ENCODE measurements at places on chromosomes 12 and 14.
A peak's percentile ranks its signal among the peaks of the same experiment; 100 is the strongest.

- peak; percentile 86 for DNase-seq
These were observed 32.1 kb downstream of the DMAC2L start for GRCh38 chr14:50344116-50344775.

DNA sequence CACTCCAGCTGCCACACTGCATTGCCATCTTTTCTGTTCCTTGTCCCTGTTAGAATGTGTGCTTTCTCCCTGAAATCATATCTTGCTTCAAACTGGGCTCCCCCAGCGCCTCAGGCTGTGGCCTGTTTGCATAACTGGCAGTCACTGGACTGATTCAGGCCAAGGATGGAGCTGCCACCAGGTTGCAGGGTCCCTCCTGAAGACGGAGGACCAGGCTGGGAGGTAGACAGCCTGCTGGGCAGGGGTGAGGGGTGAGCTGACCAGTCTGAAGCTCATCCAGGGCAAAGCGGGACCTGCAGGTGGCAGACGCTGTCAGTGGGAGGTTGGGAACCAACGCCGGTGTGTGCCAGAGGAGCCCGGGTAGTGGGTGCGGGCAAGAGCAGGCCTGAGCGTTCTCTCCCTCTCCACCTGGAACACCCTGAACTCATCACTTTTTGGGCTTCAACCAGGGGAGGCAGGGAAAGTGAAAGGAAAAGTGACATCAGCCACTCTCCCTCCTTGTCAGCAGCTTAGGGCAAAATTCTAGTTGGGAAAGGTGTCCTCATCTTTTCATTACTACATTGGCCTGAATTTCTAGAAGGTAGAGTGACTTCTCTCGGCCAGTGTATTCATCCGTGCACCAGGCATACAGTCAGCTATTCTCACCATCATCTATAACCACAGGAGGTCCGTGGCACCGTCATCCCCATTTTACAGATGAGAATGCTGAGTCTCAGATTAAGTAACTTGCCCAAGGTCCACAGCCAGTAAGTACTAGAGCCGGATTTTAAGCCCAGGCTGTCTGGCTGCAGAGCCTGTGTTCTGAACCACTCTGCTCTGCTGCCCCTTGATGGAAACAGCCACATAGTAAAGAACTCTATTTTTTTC lies 219.1 kb downstream of the SLC41A2 start:
- no peak for DNase-seq

DNA sequence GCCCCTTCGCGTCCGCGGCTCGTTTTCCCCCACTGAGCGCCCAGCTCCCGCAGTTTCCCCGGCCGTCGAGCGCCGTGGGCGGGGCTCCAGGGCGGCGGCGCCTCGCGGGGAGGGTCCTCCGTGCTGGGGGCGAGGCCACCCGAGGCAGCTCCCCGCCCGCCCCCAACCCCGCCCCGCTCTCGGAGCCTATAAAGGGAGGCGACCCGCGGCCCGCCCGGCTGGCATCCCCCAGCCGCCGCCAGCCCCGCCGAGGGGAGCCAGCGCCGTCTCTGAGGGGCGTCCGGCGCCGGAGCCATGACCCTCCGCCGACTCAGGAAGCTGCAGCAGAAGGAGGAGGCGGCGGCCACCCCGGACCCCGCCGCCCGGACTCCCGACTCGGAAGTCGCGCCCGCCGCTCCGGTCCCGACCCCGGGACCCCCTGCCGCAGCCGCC lies at the start of gene TAMALIN:
TAMALIN (plus strand) TSS at position 221 of the 432 bp plus-strand sequence; CDS start at position 295, 74 bp downstream.
- peak; percentile 93 for DNase-seq

- no peak for DNase-seq
These were observed 102.0 kb downstream of the PEBP1 start for GRCh38 chr12:118237908-118238307.

DNA sequence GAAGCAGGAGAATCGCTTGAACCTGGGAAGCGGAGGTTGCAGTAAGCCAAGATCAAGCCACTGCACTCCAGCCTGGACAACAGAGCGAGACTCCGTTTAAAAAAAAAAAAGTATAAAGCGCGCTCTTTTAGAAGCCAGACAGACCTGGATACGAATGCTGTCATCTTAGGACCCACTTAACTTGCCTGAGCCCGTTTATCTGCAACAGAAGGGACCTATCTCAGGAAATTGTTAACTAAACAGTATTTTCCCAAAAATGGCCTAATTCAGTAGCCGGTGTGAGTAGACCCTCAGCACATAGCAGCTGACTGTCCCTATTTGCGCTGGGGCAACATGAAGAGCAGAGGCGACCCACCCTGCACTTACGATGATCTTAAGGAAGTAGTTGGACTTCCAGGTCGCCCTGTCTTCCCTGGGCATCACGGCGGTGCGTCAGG lies 529 bp downstream of the RPLP0 start:
- DNase-seq: no peak

GRCh38 chr14:61477712-61478462 lies 156.5 kb downstream of the PRKCH start:
- DNase-seq: peak; percentile 69

DNA sequence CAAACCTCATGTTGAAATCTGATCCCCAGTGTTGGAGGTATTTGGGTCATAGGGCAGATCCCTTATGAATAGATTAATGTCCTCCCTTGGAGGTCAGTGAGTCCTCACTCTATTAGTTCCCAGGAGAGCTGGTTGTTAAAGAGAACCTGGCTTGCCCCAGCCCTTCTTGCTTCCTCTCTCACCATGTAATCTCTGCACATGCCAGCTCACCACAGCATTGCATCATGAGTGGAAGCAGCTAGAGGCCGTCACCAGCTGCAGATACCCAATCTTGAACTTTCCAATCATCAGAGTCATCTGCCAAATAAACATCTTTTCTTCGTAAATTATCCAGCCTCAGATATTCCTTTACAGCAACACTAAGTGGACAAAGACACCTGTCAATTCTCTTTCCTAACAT lies 161.8 kb upstream of the IGF1 start:
- DNase-seq: no peak

GRCh38 chr12:131852551-131853299 lies 24.5 kb downstream of the MMP17 start:
- DNase-seq: no peak

GRCh38 chr12:67662910-67663538 lies 14.5 kb downstream of the DYRK2 start:
- no peak for DNase-seq

- peak; percentile 79 for DNase-seq
These were observed 411.9 kb downstream of the FUT8 start for GRCh38 chr14:65824285-65824977.

DNA sequence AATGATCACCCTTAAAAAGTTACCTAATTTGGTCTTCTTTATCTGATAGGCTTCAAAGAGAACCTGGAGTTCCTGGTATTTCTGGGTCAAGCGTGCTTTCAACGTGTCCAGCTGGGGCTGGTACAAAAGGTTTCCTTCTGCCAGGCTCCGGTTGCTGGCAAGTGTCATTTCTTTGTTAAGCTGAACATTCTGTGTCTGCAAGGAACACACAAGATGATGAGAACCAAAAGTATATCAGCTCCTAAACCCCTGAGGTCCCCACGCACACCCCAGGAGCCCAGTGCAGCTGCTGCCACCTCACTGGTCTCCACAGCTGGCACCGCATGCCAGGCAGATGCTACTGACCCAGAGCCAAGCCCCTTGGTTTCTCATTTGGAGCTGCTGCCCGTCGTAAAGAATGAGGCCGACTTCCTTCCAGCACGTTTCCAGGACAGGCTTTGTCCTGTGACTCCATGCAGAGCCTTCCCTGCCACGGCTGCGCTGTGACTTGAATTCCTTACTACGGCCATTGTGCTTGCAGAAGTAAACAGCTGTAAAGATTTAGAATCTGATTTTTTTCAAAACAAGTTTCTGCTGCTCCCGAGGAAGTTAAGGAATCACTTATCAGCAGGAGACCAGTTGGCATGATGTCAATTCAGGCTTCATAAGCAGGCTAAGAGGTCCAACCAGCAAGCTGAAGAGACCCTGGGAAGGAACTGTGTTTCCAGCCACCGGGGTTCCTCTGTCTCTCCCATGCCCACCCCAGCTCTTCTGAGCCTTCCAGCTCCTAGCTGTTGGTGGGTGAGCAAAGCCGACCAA lies 24.9 kb downstream of the VPS37B start:
- peak; percentile 61 for DNase-seq

DNA sequence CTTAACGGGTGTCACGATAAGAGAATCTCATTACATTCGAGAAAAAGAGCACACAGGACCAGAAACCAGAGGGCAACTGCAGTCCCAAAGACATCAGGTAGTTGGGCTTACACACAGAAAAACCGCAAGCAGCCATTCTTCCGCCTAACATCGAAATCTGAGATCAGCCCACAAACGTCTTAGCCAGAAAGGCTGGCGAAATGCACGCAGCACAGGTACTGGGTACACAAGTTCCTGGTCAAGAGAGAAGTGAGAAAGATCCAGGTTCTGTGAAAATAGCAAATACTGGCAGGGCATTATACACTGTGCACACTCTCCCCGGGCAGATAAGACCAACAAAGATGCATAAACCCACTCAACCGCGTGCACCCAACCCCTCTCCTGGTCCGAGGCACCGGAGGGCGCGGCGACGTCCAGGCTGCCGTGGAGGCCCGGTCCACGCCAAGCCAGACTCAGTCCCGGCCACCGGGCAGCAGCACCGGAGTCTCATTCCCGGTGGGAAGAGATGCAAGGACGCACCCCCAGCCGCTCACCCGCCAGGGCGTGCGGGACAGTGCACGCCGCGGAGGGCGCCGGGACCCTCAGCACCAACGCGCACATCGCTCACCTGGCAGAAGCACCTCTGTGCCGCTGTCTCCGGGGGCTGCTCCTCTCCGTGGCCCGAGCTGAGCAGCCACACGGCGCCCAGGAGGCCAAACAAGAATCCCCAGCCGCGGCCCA lies 437 bp downstream of the ERO1A start:
- DNase-seq: peak; percentile 85

GRCh38 chr12:99911081-99911480 lies 73.7 kb downstream of the ANKS1B start:
- DNase-seq: no peak

GRCh38 chr12:12983420-12984035 lies 16.5 kb downstream of the HEBP1 start:
- no peak for DNase-seq

GRCh38 chr12:81530352-81530751 lies 228.8 kb downstream of the PPFIA2 start:
- DNase-seq: no peak

DNA sequence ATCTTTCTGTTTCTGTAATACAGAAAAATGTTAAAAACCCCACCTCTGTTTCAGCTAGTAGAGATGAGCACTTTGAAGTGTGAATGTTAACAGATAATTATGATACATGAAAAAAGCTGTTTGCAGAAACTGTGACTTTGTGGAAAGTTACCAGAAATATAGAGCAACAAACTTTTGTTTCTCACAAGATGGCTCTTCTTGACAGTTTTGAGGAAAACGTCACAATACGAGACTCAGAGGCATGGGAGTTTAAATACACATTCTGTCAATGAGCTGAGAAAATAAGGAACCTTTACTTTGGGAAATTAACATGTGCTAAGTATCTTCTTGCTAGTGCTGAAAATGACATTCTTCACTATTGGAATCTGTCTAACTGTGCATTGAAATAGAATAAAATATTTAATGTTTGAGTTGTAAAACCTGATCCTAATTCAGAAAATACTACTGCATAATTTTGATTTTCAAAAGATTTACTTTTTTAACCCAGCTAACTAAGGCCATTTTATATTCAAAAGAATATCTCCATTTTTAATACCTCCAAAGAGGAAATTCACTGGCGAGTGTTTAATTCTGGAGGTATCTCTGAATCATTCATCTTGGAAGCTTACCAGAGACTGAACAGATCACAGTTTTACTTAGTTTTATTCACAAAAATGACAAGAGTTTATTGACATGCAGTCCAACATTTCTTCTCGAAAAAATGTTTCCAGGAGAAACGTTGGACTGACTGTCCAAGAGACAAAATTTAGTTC lies 308.9 kb upstream of the LRFN5 start:
- DNase-seq: no peak

- no peak for DNase-seq
These were observed 476.4 kb downstream of the VRK1 start for GRCh38 chr14:97273540-97273939.

DNA sequence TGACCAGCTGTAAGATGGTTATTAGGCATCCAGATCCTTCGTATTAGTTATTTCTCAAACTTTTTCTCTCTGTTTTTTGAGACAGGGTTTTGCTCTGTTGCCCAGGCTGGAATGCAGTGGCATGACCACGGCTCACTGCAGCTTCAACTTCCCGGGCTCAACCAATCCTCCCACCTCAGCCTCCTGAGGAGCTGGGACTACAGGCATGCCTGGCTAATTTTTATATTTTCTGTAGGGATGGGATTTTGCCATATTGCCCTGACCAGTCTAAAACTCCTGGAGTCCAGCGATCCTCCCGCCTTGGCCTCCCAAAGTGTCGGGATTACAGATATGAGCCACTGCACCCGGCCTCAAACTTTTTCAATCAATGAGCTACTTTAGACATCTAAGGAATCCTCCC lies 33.1 kb downstream of the FZD10 start:
- DNase-seq: no peak

DNA sequence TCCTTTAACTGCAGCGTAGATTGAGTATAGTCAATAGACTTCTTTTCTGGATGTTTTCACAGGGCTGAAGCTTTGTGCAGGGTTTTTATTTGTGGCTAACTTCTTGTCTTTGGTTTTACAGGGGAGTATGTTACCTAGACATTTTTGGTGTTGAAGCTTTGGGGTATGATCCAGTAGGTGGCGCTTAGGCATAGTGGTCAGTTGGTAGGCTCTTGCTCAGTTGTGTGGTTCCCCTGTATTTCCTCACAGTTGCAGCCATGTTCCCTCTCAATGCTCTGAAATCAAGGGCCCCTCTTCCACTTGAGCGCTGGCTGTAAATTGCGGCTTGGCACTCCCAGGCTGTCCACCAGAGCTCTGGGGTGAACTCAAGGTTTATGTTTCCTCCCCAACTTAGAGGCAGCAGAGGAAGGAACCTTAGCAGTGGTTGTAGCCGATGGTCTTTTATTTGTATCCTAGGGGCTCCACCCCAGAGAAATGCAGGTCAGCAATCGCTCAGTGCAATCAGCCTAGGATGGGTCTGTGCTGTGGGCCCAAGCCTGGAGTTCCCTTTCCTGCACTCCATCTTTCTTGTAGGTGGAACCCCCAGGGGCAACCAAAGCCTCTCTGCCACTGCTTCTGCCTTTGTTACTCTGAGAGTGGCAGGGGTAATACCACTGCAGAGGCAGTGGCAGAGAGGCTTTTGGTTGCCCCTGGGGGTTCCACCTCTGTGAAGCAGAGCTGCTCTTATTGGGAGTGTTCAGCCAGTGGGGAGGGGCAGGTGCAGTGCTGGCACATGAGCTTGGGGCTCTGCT lies 55.1 kb downstream of the CMAS start:
- no peak for DNase-seq

DNA sequence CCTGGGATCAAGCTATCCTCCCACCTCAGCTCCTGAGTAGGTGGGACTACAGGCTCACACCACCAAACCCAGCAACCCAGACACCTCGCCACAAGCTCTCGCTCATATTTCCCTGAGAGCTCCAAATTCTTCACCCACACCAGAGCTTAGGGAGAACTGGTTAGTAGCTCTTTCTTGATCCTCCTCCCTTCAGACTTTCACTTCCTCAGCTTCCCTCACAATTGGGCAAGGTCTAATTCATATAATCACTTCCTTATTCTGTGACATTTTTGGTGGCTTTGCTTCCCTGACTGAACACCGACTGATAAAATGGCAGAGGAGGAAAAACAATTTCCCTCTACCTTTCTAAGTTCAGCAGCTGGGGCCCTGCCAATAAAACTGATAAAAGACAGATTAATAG lies 88.5 kb downstream of the GXYLT1 start:
- DNase-seq: no peak

- no peak for DNase-seq
These were observed 58.8 kb upstream of the AP4S1 start for GRCh38 chr14:30966415-30967363.

Data from activated effector memory CD4-positive, alpha-beta T cell treated with anti-CD3 and anti-CD28 coated beads, Interleukin-2, amount 50 U/mL, for 16 hours (primary cell).